ENCODE measurements at places on chromosomes 4 and X.
A peak's percentile ranks its signal among the peaks of the same experiment; 100 is the strongest.

DNA sequence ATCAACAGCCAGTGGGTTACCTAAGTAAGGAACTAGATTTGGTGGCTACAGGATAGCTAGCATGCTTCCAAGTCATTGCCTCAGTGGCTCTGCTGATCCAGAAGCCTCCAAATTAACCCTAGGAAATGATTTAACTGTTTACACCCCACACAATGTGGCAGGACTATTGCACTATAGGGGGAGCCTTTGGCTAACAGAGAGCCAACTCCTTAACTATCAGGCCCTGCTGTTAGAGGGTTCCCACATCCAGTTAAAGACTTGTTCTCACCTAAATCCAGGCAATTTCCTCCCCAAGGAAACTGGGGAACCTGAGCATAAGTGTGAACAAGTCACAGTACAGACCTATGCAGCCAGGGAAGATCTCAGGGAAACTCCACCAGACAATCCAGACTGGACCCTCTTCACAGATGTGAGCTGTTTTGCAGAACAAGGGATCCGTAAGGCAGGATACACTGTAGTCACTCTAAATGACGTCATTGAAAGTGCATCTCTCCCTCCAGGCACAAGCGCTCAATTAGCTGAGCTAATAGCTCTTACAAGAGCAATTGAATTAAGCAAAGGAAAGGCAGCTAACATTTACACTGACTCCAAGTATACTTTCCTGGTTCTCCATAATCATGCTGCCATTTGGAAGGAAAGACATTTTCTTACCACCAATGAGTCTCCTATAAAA lies 185.3 kb upstream of the SPOCK3 start:
- no peak for DNase-seq

GRCh38 chrX:69021141-69021960 lies 143.9 kb downstream of the PJA1 start:
- DNase-seq = no peak

- no peak for DNase-seq
These were observed 98.6 kb downstream of the MGST2 start for GRCh38 chr4:139764182-139764581.

DNA sequence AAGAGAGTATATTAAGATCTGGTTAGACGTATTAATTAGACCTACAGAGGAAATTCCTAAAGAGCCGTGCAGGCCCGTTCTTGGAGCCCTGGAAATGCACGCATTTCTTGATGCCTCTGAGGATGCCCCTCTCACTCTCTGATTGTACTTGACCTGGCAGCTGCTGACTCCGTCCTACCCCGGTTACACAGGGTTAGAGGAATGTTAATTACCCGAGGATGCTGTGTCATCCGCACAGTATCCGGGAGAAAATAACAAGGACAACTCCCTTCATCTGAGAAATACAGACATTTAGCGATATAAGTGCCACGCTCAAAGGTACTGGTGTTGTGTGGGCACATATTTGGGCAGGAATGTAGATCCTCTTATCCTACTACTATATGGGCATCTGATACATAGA lies 404.6 kb upstream of the FAT1 start:
- no peak for DNase-seq

- DNase-seq = no peak
These were observed 211.9 kb upstream of the NRK start for GRCh38 chrX:105610411-105610810.

DNA sequence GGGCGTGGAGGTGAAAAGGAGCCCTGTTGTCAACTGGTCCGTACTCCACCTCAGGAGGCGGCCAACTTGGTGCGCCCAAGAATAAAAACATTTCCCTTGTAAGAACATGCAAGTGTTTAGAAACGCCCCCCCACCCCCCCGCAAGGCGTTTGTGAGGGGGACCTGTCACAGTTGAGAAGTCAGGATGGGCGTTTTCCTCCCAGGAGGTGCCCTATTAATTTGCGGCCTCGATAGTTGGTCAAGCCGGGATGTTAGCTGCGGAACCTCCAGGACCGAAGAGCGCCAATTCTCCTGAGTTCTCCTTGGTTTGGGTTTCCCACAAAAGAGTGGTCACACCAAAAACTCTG lies 651 bp upstream of the SAP30 start:
- DNase-seq = peak; percentile 28

- DNase-seq = no peak
These were observed 226.7 kb upstream of the SFRP2 start for GRCh38 chr4:154015578-154015977.

DNA sequence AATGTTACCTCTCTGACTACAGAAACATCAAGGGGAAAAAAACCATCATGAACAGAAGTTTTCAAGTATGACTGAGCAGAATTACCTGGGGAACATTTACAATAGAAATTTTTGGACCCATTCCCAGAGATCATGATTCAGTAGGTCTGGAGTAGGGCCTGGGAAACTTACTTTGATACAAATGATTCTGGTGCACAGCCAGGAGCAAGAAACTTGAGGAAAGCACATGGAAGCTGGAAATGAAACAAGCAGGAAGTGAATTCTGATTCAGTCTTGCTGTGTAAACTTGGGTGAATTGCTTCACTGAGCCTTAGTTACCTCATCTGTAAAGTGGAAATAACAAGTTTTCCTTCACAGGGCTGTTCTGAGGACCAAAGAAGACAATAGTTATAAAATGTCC lies 192.5 kb upstream of the TAPT1 start:
- no peak for DNase-seq

DNA sequence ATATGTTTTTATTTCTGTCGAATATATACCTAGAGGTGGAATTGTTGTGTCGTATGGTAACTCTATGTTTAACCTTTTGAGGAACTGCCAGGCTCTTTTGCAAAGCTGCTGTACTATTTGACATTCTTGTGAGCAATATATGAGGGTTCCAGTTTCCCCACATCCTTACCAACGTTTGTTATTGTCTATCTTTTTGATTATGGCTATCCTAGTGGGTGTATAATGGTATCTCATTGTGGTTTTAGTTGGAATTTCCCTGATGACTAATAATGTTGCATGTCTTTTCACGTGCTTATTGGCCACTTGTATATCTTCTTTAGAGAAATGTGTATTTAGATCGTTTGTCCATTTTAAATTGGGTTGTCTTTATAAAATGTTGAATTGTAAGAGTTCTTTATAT lies 24.5 kb downstream of the REPS2 start:
- DNase-seq = no peak

DNA sequence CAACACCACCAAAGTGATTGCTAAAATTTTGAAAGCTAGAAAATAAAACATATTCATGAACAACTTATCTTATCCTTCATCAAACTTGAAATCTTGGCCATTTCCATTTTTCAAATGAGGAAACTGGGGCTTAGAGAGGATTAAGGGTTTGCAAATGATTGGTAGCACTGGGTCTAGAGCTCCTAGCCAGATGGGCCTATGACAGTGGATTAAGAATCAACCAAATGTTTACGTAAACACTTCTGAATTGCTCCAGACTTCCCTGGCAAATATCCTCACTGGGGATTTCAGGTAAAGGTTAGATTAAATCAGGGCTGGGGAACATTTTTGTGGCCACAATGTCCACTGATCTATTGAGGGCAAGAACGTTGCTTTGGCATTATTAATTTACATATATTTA lies 241.2 kb downstream of the ANK2 start:
- no peak for DNase-seq

DNA sequence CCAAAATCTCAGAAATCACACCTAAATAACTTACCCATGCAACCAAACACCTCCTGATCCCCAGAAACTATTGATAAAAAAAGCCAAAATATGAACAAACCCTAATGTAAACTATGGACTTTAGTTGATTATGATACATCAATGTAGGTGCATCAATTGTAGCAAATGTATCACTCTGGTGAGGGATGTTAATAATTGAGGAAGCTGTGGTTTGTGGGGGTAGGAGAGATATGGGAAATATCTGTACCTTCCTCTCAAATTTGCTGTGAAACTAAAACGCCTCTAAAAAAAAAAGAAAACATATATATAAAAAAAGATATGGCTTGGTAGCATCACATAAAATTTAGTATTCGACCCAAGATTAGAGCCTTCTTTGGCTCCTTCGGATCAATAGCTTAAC lies 144.3 kb upstream of the CPEB2 start:
- DNase-seq = no peak

GRCh38 chr4:26402458-26402857 lies 81.6 kb downstream of the RBPJ start:
- DNase-seq = no peak

DNA sequence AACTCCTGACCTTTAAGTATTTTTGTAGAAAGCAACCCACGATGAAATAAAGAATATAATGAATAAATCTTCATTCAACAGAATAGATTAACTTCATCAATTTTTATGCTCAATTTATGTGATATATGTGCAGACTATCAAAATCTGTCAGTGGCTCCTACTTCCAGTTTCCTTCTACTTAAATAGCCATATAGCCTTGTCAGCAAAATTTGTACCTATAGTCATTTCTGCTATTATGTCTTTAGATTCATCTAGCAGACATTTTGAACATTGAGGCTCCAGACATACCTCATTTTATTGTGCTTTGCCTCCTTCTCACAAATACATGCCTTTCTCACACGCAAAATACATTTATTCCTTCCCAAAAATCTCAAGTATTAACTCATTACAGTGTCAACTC lies 971.7 kb downstream of the FAM133A start:
- DNase-seq = no peak

DNA sequence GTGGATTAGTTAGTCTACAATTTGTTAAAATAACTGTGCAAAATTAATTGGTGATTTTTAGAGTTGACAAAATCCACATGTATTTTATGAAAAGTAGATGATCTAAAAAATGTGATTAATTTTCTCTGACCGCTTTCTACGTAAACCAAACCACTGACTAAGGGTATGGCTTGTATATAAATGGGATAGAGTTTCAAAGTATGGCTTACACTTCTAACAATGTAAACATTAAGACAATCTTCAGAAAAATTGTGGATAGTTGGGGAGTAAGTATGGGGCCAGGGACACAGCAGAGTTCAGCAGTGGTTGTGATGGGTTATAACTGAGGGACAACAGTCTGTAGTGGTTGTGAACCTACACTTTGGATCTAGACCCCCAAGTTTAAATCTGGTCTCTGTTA lies 39.8 kb downstream of the GABRA4 start:
- no peak for DNase-seq

- no peak for DNase-seq
These were observed 45.2 kb upstream of the BCOR start for GRCh38 chrX:40143001-40143400.

DNA sequence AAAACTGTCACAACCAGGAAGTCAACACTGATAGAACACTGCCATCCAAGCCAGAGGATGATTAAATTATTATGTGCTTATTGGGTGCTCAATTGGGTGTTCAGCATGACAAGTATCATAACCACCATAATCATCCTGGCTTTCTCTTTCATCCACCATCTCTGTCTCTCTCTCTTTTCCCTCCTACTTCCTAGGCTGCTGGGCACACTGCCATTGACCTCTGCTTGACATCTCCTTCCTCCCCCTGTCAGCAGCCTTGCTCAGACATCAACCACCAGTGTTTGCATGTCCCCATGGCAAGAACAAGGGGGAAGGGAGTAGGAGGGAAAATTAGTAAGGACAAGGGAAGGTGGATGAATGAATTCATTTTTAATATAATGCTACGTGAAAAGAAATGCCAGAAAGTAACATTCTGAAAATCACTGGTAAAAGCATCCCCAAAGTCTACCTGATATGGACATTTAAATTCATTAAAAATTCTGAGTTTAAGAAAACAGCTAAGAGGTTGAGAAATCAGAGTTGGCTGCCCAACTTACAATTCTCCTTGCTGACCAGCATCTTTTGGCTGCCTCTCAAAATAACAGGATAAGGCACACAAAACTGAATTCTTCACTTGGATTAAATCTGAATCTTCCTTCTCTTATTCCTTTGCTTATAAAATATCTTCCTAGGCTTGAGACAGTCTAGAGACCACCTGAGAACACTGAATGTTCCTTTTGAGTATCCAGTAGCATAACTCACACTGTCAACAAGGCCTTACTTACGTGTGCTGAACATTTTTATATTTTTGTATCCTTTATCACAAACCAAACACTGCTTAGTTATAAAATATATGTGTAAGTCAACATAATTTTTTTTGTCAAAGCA lies 48.5 kb downstream of the SNCA start:
- DNase-seq = no peak

DNA sequence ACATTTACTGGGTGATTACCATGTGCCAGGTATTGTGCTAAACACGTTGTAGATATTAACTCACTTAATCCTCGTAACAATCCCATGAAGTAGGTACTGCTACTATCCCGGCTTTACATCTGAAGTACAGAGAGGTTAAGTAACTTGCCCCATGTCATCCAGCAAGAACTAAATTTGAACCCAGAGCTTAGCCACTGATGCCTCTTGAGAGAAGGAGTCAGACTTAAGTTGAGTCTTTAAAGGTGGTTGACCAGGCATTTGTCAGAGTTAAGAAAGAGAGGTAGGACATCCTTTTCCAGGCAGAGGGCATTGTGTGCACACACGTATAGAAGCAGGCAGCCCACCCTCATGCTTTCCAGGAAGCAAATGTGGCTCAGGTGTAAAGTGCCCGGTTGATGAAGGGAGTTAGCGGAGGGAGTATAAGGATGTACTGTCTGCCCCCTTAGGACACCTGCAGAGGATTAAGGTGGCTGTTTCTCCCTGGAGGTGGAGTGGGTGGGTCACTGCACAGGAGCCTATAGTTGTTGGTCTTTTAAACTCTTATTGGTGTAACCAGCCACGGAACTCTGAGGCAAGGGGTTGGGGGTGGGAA lies 335 bp upstream of the CD38 start:
- no peak for DNase-seq

DNA sequence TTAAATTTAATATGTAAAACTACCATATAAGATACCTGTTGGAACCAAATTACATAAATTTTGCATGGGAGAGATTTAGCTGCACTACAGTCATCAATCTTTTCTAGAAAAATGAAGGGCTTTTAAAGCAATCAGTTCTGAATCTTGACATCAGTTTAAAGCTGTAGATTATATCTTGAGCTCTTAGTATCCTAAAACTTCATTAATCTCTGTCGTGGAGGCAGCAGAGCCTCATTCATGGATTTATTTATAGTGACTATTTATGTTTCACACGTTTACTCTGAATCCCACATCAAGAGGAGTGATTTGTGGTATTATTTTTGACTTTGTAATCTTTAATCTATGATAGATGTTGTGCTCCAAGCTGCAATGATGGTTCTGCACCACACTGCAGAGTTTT lies 175.9 kb downstream of the PDGFC start:
- DNase-seq = no peak

- DNase-seq = no peak
These were observed 81.0 kb downstream of the MAGED4 start for GRCh38 chrX:52265713-52266112.

DNA sequence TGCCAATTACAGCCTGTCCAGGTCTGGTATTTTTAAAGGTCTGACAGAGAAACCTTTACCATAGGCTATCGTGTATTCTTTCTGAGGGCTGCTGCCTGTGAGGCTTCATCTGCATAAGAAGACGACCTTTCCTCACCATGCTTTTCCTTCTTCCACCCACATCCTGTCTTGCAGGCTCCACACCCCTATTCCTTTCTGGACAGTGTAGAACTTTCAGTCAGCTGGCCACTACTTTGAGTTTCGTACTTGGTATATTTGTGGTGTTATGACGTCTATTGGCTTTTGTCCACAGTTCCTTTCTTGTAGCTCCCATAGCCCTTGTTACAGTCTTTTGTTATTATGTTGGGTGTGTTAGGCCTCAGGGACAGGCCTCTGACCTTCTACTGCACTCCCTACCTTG lies 311.4 kb downstream of the RAPGEF2 start:
- DNase-seq = no peak

Measured in stimulated activated CD8-positive, alpha-beta memory T cell treated with anti-CD3 and anti-CD28 coated beads, Interleukin-2, amount 100 ng/mL, for 1 hour (primary cell).